ENCODE measurements at places on chromosomes 1 and 21.
A peak's percentile ranks its signal among the peaks of the same experiment; 100 is the strongest.

- no peak for DNase-seq
Observed at GRCh38 chr1:60244906-60245305, 171.3 kb upstream of the C1orf87 start.

DNA sequence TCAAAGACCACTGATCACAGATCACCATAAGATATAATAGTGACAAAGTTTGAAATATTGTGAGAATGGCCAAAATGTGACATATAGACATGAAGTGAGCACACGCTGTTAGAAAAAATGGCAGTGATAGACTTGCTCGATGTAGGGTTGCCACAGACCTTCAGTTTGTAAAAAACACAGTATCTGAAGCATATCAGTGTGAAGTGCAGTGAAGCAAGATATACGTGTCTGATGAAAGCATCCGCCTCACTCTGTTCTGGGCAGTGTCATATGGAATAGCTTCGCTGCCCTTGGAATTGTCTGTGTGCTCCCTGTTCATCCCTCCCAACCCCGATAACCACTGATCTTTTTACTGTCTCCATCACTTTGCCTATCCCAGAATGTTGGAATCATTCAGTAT is 50.7 kb downstream of the GALNT2 start:
- no peak for DNase-seq

- DNase-seq: no peak
Observed at GRCh38 chr1:151828921-151829320, 2.7 kb downstream of the RORC start.

DNA sequence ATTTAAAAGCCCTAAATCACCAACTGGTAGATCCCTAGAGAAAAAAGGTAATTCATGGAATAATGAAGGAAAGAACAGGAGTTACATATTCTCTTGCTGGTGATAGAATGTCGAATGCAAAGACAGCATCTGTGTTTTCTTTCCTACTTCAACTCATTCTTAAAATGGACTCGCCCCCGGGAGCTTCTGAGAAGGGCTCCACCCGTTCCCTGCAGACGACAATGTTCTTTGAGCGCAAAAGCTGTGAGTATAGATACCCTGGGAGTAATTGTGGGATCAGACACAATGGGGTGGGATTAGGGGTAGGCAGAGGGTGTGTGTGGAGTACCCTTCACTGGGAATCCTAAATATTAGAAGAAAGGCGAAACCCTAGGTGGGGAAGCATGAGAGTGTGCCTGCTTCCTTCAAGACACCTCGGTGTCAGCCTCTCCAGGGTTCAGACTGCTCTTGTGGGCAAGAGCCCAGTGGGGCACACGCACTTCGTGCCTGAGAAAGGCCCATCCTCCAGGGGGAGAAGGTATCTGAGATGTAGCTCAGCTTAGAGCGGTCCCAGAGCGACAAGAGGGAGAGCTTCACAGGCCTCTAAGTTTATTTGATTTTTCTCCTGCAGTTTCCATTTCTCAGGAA is 123.3 kb upstream of the DPYD start:
- DNase-seq: no peak

DNA sequence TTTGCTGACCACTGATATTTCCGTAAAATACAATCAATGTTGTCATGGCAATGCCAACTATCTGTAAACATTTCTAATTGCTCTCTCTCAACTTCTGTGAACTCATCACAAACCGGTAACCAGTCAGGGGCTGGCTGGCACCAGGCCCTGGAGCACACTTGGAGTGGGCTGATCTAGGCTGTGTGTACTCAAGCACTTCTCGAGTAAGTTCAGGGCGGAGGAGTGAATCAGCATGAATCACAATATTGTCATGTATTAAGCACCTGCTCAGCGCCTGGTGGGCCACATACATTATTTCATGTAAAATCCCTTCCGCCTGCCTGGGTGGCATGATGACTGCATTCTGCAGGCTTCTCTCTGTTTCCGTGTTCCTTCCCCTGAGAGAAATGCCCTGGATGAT is 212.4 kb downstream of the FOXD2 start:
- peak; percentile 95 for DNase-seq

- no peak for DNase-seq
Observed at GRCh38 chr1:181089017-181089675, 646 bp downstream of the IER5 start.

GRCh38 chr1:223249854-223250631 is 107.0 kb upstream of the TLR5 start:
- DNase-seq: no peak

- no peak for DNase-seq
Observed at GRCh38 chr1:223008808-223009207, 134.2 kb downstream of the TLR5 start.

GRCh38 chr1:29392486-29393450 is 156.4 kb downstream of the PTPRU start:
- no peak for DNase-seq

DNA sequence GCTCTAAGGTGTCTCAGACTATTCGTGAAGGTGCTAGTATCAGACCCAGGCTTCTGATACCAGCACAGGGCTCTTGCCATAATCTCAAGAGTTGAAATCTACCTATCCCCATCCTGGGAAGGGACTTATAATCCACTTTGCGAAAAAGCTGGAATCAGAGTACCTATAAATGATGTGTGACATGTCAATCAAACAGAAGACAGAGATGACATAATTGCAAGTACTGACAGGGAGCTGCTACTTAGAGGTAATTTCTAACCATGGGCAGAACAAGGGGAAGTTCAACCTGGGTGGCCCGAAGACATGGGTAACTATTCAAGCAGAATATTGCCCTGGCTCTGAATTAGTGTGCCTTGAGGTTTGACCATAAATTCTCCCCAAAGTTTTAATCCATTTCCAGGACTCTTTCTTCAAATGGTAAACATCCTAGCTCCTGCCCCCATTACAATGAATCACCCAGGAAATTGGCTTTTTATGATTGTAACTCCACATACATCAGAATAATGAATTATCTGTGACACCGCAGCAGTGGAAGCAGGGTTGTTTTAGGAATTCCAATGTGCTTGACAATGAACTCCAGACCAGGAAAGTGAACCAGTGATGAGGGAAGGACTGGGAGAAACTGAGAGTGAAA is 37.2 kb downstream of the KANK4 start:
- DNase-seq: no peak

Data from NCI-H774 (cell line).